ENCODE measurements at places on chromosomes 13 and 19. TPM values are rescaled to one million over a fixed set of nuclear protein-coding genes. Genes with fewer than 3 reads are reported as not detected.

The PRR20C gene
- total RNA-seq, result not detected

The HSPB6 gene
- 0.23 TPM for total RNA-seq

The TPRX1 gene
- total RNA-seq, result not detected

The PPP1R37 gene
- 21.0 TPM for total RNA-seq

The ZNF221 gene
- total RNA-seq, result 20.3 TPM

The ACP7 gene
- total RNA-seq, result not detected

The LRRC4B gene
- total RNA-seq, result 105 TPM

The ZNF726 gene
- total RNA-seq, result 15.0 TPM

The VWA8 gene
- 47.1 TPM for total RNA-seq

The ODAD3 gene
- 2.8 TPM for total RNA-seq

The CEACAM16 gene
- total RNA-seq, result not detected

The ZNF575 gene
- 1.8 TPM for total RNA-seq

The LRRC63 gene
- 1.8 TPM for total RNA-seq

The GPR183 gene
- total RNA-seq, result 3.2 TPM

The COL5A3 gene
- total RNA-seq, result 1.2 TPM

The SIGLECL1 gene
- not detected for total RNA-seq

The PDE4A gene
- 9.0 TPM for total RNA-seq

The KCNJ14 gene
- 0.92 TPM for total RNA-seq

The LILRA1 gene
- total RNA-seq, result 0.23 TPM

The GAMT gene
- 22.1 TPM for total RNA-seq

The NALCN gene
- 63.0 TPM for total RNA-seq

The ZNF223 gene
- 12.0 TPM for total RNA-seq

The IRS2 gene
- 14.3 TPM for total RNA-seq

The PCSK4 gene
- total RNA-seq, result 3.9 TPM

The NKG7 gene
- 0.46 TPM for total RNA-seq

The MCOLN1 gene
- total RNA-seq, result 9.9 TPM

The NRTN gene
- not detected for total RNA-seq

The VSTM1 gene
- 0.23 TPM for total RNA-seq

The NLRP11 gene
- total RNA-seq, result under 0.01 TPM

The LIM2 gene
- not detected for total RNA-seq

The TMEM38A gene
- total RNA-seq, result 18.0 TPM

The ICAM4 gene
- total RNA-seq, result 0.46 TPM

The F10 gene
- total RNA-seq, result 0.69 TPM

The VAV1 gene
- total RNA-seq, result 5.1 TPM

The DACT3 gene
- 24.0 TPM for total RNA-seq

The CRB3 gene
- total RNA-seq, result 1.6 TPM

The PDE4C gene
- 3.9 TPM for total RNA-seq

The SBK3 gene
- total RNA-seq, result not detected

The UBE2L5 gene
- 0.92 TPM for total RNA-seq

The SULT2A1 gene
- not detected for total RNA-seq

The LHB gene
- total RNA-seq, result not detected

The TBXA2R gene
- total RNA-seq, result 1.4 TPM

The KLK12 gene
- total RNA-seq, result not detected

The FXYD1 gene
- total RNA-seq, result 3.2 TPM

The IQCN gene
- 0.92 TPM for total RNA-seq

The ZNF709 gene
- 28.1 TPM for total RNA-seq

The GPR12 gene
- 36.7 TPM for total RNA-seq

The DMKN gene
- 15.5 TPM for total RNA-seq

The ECSIT gene
- total RNA-seq, result 49.6 TPM

The SIAH3 gene
- total RNA-seq, result 5.3 TPM

The PTH2 gene
- total RNA-seq, result not detected

The GNA15 gene
- 1.4 TPM for total RNA-seq

The MZF1 gene
- total RNA-seq, result 15.9 TPM

The GSX1 gene
- total RNA-seq, result 0.92 TPM

Measured in diencephalon (tissue), 1 donor.